ENCODE measurements at places on chromosomes 11 and 22.

GRCh38 chr11:44726283-44727113, at the start of gene TSPAN18:
TSPAN18 (plus strand) TSS chr11:44726962; CDS start chr11:44906417, 179,455 bp downstream.
- DNase-seq: no peak

DNA sequence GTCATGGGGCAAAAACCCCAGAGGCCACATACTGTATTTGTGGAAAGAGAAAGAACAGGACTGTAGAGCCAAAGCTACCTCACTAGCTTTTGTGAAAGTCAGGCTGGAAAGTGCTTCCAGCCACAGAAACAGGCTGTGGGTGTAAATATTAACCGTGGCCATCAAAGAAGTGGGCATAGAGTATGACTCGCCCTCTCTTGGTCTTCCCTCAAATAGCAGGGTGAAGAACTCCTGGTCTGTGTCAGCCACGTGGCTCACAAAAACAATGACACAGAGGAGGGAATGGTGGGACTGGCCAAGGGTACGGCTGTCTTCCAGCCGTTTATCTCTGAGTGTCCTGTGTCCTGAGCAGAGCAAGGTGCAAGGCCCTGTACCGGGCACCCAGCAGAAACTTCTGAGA, 37.6 kb upstream of the UBASH3B start:
- no peak for DNase-seq

- DNase-seq: no peak
Measured at GRCh38 chr11:111066846-111067245, 178.7 kb upstream of the POU2AF2 start.

DNA sequence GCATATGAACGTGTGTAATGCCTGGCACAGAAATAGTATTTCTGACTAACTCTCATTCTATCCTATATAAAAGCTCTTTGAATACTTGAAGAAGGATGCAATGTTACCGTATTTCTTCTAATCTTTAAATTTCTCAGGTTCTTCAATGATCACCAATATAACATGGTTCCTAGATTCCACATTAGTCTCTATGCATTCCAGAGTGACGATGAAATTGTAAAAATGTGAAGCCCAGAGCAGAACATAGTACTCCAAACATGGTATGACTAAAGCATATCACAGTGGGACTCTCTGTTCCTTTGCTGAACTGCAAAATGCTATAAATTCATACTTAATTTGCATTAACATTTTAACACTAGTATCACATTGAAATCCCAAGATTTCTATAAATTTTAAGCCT, 877.6 kb upstream of the CHORDC1 start:
- no peak for DNase-seq

DNA sequence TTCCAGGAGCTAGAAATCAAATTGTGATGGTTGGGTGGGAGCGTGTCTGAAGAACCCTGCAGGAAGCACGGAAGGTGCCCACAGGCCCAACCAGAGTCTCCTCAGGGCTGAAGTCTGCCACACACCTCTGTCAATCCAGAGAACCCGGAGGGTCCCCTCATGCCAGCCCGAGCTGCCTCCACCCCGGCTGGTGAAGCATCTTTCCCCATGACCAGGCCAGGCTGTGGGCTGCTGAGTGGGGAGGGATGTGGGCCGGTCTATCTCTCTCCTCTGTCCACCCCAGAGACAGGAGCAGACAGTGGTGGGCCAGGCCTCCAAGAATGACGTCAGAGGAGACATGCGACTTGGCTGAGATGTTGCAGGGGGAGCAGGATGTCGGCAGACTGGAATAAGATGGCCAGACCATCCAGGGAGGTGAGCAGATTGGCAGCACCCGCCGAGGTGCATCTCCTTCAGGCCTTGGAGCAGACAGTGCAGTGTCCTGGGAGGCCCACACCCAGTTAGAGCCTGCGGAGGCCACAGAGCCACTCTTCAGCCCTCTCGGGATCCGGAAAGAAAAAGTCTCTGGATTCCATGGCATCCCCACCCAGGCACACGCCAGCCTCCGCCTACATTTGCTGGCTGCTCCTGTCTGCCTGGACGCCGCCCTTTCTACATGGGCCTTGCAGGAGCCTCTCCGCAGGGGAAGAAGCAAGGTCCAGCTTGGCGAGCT, 1524.9 kb downstream of the BRD1 start:
- DNase-seq: no peak

- DNase-seq: no peak
Measured at GRCh38 chr11:127000981-127001380, 411 bp upstream of the KIRREL3 start.

DNA sequence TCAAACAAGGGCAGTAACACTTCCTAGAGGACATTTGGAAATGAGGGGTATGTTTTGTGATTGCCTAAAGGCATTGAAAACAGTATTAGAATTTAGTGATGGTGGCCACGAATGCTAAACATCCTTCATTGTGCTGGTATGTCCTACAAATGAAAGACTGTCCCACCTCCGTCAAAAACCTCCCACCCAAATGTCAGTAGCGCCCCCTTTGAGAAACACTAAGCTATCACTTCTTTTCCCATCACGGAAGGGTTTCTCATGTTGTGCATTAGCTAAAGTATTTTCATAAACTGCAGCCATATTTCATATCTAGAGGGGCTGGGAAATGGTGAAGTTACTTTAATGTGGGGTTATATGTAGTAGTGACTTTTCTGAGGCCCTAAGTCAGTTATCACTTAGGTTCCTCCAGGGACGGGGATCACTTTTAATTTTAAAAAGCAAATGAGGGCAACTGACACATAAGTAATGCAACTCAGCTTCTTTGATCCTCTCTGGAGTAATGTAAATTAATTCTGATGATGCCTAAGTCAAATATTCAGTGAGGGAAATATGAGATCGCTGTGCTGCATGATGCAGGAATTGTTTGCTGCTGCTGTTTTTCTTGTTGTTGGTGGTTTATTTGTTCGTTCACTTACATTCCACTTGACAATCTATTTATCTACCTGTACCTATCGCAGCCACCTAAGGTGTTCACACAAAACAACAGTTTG, 1403.4 kb upstream of the TENM4 start:
- no peak for DNase-seq

- peak; percentile 57 for DNase-seq
Measured at GRCh38 chr11:14908214-14908880, 16.3 kb upstream of the CYP2R1 start.

DNA sequence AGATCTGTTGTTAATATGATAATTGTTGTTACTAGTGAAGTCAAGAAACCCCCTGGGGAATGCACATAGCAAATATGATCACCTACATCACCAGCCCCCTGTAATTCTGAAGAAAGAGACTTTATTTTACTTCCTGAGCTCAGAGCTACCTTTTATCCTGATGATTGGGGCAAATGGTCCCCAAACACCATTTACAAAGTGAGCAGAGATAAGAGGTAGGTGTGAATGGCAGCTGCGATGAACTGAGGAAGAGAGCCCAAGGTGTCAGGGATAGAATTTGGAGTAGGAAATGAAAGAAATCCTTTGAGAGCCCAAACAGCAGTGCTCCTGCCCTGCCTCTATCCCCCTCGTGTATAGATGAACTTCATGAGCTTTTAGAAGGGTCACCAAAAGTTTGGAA, 69.1 kb downstream of the TENM4 start:
- no peak for DNase-seq

DNA sequence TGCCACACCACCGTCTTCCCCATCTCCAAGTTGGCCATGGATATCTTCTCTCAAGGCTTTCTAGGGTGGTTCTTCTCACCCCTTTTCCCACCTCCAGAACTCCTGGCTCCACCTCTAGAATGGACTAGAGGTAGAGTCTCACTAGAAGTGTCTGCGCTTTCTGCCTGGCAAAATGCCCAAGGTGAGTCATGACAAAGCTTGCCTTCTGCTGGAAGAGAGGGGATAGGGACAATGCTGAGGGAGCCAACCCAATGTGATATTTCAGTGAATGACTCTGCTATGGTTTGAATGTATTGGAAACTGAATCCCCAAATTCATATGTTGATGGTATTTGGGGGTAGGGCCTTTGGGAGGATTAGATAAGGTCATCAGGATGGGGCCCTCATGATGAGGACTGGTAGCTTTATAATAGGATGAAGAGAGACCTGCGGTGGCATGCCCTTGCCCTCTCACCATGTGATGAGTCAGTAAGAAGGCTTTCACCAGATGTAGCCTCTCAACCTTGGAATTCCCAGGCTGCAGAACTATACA, 4.1 kb upstream of the CD82 start:
- no peak for DNase-seq
